ENCODE measurements at places on chromosomes 11 and 22.

DNA sequence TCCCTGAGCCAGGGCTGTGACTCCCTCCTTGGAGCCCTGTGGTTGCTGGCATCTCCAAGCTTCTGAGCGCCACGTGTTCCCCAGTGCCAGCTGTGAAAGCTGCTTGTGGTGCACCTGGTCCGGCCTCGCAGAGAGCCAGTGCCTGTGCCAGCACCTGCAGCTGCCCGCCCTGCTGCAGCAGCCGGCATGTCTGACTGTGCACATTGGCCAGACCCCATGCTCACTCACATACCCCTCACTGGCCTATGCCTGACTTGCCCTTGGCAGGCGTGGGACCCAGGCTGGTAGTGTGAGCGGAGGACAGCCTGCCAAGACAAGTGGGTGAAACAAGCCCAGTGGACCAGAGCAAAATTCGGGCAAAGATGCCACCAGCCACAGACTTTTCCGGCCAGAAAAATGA, 9.8 kb downstream of the MRPL48 start:
- no peak for DNase-seq

DNA sequence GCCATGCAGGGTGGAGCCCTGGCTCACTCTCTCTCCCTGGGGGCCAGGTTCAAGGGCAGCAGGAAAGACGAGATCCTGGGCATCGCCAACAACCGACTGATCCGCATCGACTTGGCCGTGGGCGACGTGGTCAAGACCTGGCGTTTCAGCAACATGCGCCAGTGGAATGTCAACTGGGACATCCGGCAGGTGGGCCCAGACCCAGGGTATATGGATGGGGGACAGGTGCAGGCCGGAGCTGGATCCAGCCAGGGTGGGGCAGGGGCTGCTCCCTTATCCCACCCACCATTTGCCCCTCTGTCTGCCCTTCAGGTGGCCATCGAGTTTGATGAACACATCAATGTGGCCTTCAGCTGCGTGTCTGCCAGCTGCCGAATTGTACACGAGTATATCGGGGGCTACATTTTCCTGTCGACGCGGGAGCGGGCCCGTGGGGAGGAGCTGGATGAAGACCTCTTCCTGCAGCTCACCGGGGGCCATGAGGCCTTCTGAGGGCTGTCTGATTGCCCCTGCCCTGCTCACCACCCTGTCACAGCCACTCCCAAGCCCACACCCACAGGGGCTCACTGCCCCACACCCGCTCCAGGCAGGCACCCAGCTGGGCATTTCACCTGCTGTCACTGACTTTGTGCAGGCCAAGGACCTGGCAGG, 2.9 kb downstream of the TRPT1 start:
- DNase-seq = no peak

DNA sequence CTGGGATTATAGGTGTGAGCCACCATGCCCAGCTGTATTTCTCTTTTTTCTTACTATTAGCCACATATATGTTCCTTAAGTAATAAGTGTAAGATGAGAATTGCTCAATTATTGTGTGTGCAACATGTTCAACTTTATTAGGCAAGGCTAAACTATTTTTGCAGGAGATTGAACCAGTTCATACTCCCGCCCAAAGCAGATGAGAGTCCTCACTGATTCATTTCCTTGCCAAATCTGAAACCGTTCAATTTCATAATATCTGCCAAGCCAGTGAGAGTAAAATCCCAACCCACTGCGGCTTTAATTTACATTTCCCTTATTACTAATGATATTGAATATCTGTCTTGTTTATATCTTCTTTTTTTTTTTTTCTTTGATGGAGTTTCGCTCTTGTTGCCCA, 48.4 kb downstream of the KCNJ4 start:
- DNase-seq = no peak

DNA sequence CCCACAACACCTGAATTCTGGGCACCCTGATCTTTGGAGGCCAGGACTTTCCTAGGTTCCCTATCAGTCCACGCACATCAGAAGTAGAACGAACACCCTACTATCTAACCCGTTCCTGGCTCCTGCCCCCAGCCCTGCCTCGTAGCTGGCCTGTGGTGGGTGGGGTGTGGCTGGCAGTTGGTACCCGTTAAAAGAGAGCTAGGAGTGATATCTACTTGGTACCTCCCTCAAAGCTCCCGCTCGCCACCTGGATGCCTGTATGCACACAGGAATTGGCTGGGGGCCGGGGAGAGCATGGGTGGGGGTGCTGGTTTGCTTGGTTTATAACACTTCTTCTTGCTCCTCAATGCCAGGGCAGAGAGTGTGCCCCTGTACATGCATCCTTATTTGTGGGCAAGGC, 14.0 kb upstream of the NECTIN1 start:
- no peak for DNase-seq

- no peak for DNase-seq
These were observed 198.5 kb upstream of the SORL1-AS1 start for GRCh38 chr11:121651257-121651605.

DNA sequence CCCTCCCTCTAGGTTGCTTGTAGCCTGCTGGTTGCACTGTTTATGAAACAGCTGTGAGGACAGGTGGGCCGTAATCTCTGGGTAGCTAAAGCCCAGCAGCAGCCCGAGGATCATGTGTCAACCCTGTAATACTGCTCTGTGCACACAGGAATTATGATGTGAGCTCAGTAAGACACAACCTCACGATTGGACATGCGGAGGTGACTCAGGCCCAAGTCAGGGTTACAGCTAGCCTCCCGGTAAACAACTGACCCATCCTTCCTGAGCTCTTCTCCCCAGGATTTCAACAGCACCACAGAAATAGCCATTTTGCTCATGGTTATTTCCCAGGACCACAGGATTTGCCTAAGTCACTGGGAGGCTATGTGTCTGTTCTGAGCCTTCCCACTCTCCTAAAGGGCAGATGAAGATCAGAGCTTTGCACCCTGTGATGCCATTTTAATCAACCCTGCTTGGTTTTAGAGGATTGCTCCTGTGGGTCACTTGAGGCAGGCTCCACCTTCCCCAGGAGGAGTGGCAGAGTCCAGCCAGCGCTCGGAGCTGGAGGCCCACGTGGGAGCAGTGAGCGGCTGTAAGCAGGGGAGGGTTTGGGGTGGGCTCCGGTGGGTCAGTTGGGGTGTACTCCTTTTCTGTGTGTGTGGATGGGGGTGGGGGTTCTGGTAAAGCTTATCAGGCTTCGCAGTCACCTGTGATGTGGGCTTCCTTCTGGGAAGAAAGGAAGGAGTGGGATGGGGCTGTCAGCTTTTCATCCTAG, at the start of gene AMPD3:
AMPD3 (plus strand) TSS at position 387 of the 754 bp plus-strand sequence. CDS start 6,256 bp downstream, outside the sequence.
- peak; percentile 36 for DNase-seq

DNA sequence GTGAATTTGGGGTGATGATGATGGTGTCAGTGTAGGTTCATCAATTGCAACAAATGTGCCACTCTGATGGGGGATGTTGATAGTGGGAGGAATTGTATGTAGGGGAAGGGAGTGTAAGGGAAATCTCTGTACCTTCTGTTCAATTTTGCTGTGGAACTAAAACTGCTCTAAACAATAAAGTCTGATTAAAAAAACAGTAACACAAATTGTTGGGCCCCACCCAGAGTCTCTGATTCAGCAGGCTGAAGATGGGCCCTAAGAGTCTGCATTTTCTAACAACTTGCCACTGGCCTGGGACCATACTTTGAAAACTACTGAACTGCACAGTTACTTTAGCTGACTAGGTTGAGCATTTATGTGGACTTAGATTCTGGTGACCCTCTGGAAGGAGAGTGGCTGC, 113.2 kb downstream of the ATG16L2 start:
- DNase-seq = no peak

DNA sequence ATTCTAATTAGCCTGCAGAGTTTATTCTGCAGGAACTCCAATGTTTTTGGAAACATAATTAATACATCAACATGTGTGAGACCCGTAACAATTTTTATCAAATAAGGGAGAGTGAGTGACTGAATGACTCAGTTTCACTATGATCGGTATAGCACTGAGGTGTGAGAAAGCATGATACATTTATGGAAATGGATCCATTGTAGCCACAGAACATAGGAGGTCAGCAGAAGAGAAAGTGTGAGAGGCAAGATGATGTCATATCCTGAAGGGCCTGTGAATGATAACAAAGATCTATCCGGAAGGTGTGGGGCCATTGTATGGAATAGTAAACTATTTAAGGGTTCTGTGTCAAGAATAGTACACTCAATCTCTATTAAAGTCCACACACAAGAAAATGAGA, 1406.1 kb upstream of the TENM4 start:
- no peak for DNase-seq
